T-helper 1 cell (primary cell): ENCODE measurements at places on chromosomes 6 and 20.

DNA sequence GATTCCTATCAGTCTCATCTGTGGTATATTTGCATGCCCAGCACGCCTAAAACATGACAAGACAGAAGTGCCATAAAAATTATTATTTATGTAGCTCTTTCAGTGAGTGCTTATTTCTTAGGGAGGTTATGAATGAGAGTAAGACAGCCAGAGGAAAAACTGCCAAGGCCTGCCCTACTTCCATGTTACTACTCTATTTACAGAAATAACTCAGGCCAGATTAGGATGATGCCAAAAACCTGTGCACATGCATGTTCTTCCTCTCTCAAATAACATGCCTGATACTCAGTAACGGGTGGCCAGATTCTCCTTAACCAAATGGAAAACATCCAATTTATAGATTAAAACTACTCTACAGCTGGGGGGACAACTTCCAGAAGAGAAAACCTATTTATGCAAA lies 45.7 kb downstream of the ILRUN start:
- DNase-seq: no peak

- no peak for DNase-seq
Observed at GRCh38 chr6:116278854-116279231, 887 bp downstream of the TSPYL1 start.

DNA sequence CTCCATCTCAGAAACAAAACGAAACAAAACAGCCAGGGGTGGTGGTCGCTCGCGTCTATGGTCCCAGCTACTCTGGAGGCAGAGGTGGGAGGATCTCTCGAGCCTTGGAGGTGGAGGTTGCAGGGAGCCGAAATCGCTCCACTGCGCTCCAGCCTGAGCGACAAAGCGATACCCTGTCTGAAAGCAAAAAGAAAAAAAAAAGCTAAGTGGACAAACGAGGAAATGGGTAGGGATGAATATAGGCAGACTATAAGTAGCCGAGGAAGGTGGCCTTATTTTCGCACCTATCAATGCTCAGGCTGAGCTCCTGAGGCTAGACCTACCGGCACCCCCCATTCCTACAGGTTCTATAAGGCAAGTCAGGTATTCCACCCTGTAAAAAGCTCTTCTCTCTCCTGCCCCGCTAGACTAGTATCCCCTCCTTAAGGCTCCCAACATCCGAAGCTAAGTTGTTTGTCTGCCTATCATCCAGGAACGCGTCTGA lies 650 bp upstream of the CASP8AP2 start:
- peak; percentile 17 for DNase-seq

DNA sequence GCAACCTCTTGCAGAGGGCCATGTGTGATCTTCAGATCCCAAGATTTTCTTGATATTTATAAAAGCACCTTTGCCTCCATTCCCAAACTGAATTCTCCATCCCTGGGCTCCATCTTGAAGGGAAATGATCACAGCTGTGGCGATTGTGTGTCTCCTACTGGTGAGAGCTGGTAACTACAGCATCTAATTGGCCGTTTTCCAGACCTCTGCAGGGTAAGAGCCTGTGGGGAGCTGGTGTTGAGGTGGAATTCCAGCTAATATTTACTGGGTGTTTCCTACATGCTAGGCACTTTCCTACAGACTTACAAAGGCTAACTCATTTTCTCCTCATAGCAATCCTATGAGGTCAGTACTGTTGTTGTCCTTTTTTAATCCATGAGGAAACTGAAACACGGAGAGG lies 59.2 kb upstream of the FNDC1 start:
- DNase-seq: no peak

DNA sequence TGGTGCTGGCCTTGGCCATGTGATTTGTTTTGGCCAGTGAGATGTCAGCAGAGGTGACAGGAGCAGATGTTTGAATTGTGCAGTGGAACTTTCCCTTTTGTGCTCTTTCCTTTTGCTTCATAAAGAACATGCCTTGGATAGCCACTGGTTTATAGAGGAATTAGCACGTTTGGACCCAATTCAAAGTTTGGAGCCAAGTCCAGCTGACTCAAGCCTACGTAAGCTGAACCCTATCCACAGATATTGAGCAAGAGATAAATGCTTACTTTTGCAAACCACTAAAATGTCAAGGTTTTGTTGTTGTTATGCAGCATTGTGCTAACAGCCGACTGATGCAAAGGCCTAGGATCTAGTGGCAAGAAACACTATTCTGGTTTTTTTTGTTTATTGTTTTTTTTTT lies 230.9 kb upstream of the CITED2 start:
- DNase-seq: no peak

- DNase-seq: no peak
Observed at GRCh38 chr6:153588330-153588729, 450.7 kb upstream of the OPRM1 start.

GRCh38 chr20:44020406-44021148 lies 105.9 kb downstream of the TOX2 start:
- no peak for DNase-seq

DNA sequence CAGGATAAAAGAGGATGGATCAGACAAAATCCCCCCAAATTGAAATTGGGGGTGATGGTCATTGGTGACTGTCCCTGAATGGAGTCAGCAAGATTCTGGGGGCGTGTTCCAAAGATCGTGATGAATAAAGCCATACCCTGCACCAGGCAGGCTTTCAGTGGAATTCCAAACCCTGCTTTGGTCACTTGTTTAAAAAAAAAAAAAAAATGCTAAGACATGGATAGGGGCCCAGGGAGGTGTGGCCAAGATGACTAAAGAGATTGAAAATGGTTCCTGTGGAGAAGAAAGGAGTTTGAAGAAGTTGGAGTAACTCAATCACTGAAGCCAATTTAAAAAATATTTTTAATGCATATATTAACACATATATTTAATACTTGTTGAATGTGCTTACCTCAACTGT lies 161.4 kb upstream of the KCNG1 start:
- DNase-seq: no peak

DNA sequence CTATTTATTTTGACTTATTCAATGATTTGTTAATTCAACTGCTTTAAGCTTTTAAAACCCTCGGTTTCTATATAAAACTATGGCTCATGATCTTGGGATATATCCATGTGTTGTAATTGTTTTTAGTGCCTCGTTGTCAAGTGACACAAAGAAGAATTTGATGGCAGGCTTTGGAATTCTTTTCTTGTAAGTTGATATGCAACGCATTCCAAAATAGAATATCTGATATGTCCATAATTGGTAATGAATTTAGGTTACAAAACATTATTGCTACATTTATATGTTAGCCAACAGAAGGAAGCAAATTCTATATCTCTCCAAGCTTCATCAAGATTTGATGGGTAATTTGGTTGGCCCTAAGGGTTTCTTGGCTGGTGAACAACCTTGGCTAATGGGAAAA lies 220.4 kb upstream of the RIMS1 start:
- DNase-seq: no peak

DNA sequence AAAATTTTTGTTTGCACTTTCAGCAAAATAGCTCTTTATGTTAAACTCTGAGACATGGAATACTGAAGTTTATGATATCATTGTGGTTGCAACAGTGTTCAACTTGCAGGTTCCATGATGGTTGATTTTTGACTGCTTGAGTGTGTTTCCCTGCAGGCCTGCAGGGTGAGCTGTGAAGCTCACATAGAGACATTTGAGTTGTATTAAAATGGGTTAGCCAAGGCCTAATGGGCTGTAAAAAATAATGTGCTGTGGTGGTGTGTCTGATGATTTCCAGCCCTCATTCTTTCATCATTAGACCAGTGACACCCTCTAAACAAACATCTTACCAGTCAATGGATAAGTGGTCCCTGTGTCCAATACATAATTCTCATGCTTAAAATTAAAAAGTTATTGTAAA lies 321.4 kb downstream of the FARS2 start:
- no peak for DNase-seq

GRCh38 chr20:63565699-63566335 lies 8.2 kb downstream of the HELZ2 start:
- DNase-seq: no peak

- no peak for DNase-seq
Observed at GRCh38 chr6:28002161-28002560, 45.1 kb downstream of the OR2B6 start.

DNA sequence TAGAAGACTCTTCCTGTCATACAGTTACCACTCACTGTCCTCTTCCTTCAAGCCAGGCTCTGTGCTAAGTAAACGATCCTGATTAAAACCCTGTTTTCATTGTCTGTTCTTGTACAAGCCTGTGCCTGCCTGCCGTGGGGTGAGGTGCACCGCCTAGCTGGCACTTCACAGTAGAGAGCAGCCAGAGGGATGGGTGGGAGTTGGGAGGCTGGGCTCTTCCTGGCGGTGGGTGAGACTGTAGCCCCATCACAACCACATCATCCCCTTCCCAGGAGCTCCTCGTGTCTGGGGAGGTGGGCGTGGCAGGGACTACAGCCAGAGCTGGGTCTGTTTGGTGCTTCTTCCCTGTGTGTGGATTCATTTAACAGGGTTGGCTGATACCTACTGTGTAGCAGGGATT lies 382.0 kb downstream of the TAF4 start:
- no peak for DNase-seq

- no peak for DNase-seq
Observed at GRCh38 chr6:145087034-145087433, 648.3 kb downstream of the EPM2A start.
